ENCODE measurements at places on chromosomes 5 and 9.

DNA sequence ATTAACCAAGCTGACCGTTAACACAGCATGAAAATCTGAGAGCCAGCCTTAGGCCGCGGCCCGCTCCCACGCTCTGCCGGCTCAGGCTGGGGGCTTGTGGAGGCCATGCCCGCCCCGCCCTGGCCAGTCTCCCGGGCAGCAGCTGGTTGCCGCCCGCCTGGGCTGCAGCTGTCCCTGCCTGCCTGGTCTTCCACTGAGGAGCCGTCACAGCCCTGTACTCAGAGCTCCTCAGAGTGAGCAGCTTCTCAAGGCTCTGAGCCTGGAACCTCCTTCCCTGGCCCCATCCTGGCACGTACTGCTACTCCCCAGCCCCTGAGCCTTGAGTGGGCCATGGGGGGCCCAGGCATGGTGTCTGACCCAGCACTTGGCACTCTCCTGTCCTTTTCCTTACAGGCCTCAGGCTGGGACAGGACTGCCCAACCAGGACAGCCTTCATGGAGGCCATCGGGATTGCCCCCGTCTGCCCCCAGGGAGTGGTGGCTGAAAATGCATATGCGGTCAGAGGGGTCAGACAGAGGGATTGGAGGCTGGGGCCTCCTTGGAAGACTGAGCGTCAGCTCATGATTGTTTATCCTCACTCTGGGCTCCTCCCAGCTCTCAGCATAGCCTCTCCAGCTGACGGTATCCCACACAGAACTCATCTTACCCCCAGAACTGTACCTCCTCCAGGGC, 11.9 kb downstream of the FGFR4 start:
- no peak for DNase-seq

- DNase-seq, result no peak
These were observed 51.2 kb upstream of the SNAPC3 start for GRCh38 chr9:15371448-15371845.

GRCh38 chr9:19998823-19999455, 210.1 kb upstream of the SLC24A2 start:
- no peak for DNase-seq

- no peak for DNase-seq
These were observed 141.7 kb downstream of the SYK start for GRCh38 chr9:90943341-90943740.

- DNase-seq, result no peak
These were observed 151.5 kb downstream of the SEMA6A start for GRCh38 chr5:116423141-116423540.

- no peak for DNase-seq
These were observed 45.0 kb upstream of the N4BP3 start for GRCh38 chr5:178068293-178068692.

- no peak for DNase-seq
These were observed 281.6 kb downstream of the CRB2 start for GRCh38 chr9:123637606-123637944.
